ENCODE measurements at places on chromosomes 2 and 18. TPM values are rescaled to one million over a fixed set of nuclear protein-coding genes. Genes with fewer than 3 reads are reported as not detected.

Gene DHRS9
- 1.5 TPM for total RNA-seq

DNA sequence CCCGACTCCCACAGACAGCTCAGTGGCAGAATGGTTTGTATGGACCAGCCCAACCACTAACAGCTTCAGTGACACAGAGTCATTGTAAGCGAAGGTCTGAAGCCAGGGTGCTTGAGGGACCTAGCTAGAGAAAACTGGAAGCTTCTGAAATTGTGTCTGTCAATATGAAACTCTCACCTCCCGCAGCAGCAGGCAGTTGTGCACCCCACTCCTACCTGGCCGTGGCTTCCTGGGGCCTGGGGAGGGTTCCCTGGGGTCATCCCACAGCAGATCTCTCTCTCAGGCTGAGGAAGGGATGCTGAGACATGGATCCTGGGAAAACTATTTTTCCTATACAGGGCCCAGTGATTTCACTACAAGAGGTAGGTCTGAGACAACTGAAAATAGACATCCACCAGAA, 229.5 kb downstream of the TFCP2L1 start:
- no peak for ATAC-seq

Gene LOXHD1
- total RNA-seq: not detected

- ATAC-seq: peak; percentile 67
These were observed 193.7 kb upstream of the ID2 start for GRCh38 chr2:8488001-8488738.

GRCh38 chr2:174681099-174682006, 82.9 kb downstream of the CHRNA1 start:
- peak; percentile 2 for ATAC-seq

- no peak for ATAC-seq
These were observed 98.9 kb upstream of the MAPRE2 start for GRCh38 chr18:34942276-34942675.

DNA sequence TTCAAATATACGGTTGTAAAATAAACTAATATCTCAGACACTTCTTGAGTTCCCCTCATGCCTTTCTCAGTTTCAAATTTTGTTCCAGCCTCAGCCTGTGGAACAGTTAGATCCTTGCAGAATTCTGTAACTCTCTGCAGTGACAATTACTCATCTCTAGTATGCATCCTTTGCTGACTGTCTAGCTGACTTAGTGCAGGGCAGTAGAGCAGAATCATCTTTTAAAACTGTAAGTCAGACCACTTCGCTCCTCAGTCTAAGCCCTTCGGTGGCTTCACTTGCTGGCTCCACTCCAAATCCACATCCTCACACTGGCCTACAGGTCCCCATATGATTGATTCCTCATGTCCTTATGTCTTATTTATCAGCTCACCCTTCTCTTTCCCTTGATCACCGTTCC, 164.1 kb upstream of the ZSWIM2 start:
- no peak for ATAC-seq

All from activated T-helper 17 cell treated with anti-CD3 and anti-CD28 coated beads, Interleukin-2, amount 50 U/mL, for 72 hours (primary cell).